Naive thymus-derived CD4-positive, alpha-beta T cell (primary cell): ENCODE measurements at places on chromosomes 5 and 9. TPM values are rescaled to one million over a fixed set of nuclear protein-coding genes. Genes with fewer than 3 reads are reported as not detected.

QRFP gene
- polyA plus RNA-seq: not detected

SPTAN1 gene
- polyA plus RNA-seq: 46.6 TPM

SLC6A18 gene
- not detected for polyA plus RNA-seq

NTNG2 gene
- polyA plus RNA-seq: 1.6 TPM

FOXD4L3 gene
- polyA plus RNA-seq: not detected

MARVELD2 gene
- 1.1 TPM for polyA plus RNA-seq

GPR150 gene
- 3.5 TPM for polyA plus RNA-seq

GIN1 gene
- polyA plus RNA-seq: 13.0 TPM

CNTLN gene
- not detected for polyA plus RNA-seq

- H3K36me3 ChIP-seq: no peaks in the 10 kb centered on the region
These were observed 85.4 kb downstream of the NTRK2 start for GRCh38 chr9:84754881-84755280.

DNA sequence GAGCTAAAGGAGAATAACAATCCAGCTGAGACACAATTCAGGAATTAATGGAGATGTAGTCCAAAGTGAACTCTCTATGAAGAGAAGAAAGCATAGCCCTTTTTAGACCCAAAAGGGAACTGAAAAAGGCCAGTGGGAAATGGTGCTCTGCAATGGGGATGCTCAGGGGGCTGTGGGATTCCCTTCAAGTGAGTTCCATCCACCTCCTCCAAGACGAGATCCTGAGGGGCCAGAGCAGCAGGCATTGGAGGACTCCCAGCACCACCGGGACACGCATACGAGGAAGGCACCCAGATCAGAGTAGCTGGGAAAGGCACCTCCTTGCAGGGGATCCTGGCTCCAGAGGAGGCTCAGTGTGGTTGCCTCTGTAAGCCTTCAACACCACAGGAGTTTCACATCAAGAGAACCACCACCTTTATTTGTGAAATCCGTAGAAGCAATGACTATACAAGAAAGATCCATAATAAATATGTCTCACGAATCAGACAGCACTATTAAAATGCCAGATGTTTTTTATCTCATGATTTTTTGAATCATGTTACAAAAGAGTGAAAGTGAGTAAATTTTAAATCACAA is 288.2 kb downstream of the MED10 start:
- H3K27ac ChIP-seq: no peak overlapping the region
- no peaks in the 10 kb centered on the region for H3K36me3 ChIP-seq
- no peaks in the 10 kb centered on the region for H3K4me1 ChIP-seq
- no peak overlapping the region for H3K4me3 ChIP-seq

GRCh38 chr5:67316695-67317094 is 120.1 kb upstream of the CD180 start:
- no peaks in the 10 kb centered on the region for H3K27me3 ChIP-seq
- no peaks in the 10 kb centered on the region for H3K4me1 ChIP-seq
- DNase-seq: no peak
- H3K4me3 ChIP-seq: no peak overlapping the region
- H3K36me3 ChIP-seq: no peaks in the 10 kb centered on the region

DNA sequence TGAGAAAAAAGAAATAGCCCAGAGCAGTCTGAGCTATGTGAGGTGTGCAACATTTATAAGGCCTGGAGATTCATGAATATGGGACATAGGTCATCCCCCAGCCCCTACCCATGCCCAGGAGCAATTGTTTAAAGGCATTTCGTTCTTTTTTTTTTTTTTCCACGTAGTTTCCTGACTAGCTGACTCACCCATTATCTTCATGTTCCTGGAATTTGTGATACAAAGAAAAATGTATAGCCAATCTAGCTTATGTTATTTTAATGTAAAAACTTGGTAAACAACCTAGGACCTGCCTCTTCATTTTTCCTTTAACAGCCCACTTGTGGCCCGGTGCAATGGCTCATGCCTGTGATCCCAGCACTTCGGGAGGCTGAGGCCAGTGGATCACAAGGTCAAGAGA is 81.3 kb downstream of the OSTF1 start:
- DNase-seq: no peak
- no peak overlapping the region for H3K4me3 ChIP-seq
- H3K27me3 ChIP-seq: no peaks in the 10 kb centered on the region
- H3K4me1 ChIP-seq: no peaks in the 10 kb centered on the region

DNA sequence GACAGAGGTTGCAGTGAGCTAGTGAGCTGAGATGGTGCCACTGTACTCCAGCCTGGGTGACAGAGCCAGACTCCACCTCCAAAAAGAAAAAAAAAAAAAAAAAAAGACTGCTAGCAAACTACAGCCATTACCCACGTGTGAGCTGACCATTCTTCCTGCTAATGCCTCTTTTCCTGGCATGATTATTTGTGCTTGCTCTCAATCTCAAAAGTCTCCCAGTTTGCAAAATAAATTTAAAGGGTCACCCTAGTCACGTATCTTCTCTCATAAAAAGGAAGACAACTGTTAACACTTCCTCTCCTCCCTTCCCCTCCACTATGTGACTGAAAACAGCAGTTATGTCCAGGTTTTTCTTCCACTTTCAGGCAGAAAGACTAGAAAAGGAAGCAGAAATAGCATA is 37.2 kb downstream of the TRIM36 start:
- no peaks in the 10 kb centered on the region for H3K4me1 ChIP-seq
- no peak overlapping the region for H3K4me3 ChIP-seq
- H3K27ac ChIP-seq: no peak overlapping the region
- no peaks in the 10 kb centered on the region for H3K36me3 ChIP-seq

DNA sequence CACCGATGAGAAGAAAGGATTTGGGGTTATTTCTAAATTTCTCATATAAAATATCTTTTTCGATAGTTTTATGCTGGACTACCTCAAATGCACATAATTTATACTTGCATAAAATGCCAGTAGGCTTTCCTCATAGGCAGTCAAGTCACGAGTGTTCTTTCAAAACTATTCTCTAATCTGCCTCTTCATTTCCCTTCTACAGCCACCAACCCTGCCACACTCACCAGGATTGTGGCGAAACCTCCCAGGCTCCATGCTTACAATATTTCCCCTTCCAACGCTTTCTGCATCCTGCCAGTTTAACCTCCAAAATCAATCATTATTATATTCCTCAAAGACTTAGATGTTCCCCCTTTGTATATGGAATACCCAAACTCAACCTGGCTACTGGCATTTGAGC is 65.4 kb downstream of the FRMD3 start:
- H3K27ac ChIP-seq: no peak overlapping the region
- H3K36me3 ChIP-seq: no peaks in the 10 kb centered on the region
- H3K4me1 ChIP-seq: no peaks in the 10 kb centered on the region
- H3K4me3 ChIP-seq: no peak overlapping the region

- no peak overlapping the region for H3K27ac ChIP-seq
- H3K27me3 ChIP-seq: no peaks in the 10 kb centered on the region
- DNase-seq: no peak
- H3K4me3 ChIP-seq: no peak overlapping the region
- H3K36me3 ChIP-seq: peaks cover 7% of the 10 kb centered on the region
These were observed 3.2 kb downstream of the RBM18 start for GRCh38 chr9:122261469-122261881.

DNA sequence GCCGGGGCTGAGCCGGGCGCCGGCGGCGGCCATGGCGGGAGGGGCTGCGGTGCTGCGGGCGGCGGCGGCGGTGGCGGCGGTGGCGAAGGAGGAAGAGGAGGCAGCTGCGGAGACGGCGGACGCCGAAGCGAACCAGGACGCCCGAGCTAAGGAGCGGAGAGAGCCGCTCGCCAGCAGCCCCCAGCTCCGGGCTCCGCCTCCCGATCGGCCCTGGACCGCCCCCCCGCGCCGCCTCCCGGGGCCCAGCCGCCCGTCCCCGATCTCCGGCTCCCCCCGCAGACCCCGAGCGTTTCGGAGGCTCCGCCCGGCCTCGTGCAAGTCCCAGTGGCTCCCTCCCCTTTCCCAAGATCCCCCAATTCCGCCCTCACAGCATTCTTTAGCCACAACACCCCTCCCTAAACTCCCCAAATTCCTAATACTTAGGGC is at the start of gene ASTN2:
Gene ASTN2, minus strand, starts transcription at position 152 of the 426 bp plus-strand sequence. Its CDS starts 119 bp downstream, at position 33.
- no peak within 1 kb of the TSS for H3K4me3 ChIP-seq
- no peaks in the 10 kb centered on the region for H3K4me1 ChIP-seq
- DNase-seq: no peak
- H3K27me3 ChIP-seq: no peaks in the 10 kb centered on the region
- H3K27ac ChIP-seq: no peak within 1 kb of the TSS

GRCh38 chr9:86355814-86356213 is 1.6 kb upstream of the TUT7 start:
- no peak for DNase-seq
- H3K27me3 ChIP-seq: no peaks in the 10 kb centered on the region
- H3K36me3 ChIP-seq: no peaks in the 10 kb centered on the region
- no peak overlapping the region for H3K4me3 ChIP-seq

DNA sequence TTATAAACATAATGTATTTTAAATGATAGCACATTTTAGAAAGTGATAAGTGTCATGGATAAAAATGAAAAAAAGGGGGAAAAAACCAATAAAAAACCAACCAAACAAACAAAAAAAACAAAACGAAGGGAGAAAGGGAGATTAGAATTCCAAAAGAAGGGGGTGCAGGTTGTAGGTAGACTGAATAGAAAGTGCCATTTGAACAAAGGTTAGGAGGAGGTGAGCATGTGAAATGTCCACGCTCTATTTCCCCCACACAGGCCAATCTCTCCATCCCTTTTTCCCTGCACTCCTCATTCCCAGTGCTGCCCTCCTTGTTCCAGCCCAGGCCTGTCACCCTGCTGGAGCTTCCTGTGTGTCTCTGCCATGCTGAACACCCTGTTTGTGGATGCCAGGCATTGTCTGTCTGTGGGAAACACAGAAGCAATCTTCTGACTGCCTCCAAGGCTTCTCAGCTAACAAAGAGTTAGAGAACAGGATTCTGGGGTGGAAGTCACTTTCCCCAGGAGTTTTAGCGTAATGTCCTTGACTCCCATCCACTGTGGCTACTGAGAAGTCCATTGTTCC is 138.8 kb downstream of the ADAMTS16 start:
- no peaks in the 10 kb centered on the region for H3K4me1 ChIP-seq
- H3K36me3 ChIP-seq: no peaks in the 10 kb centered on the region
- no peak overlapping the region for H3K4me3 ChIP-seq
- DNase-seq: no peak
- H3K27me3 ChIP-seq: no peaks in the 10 kb centered on the region

DNA sequence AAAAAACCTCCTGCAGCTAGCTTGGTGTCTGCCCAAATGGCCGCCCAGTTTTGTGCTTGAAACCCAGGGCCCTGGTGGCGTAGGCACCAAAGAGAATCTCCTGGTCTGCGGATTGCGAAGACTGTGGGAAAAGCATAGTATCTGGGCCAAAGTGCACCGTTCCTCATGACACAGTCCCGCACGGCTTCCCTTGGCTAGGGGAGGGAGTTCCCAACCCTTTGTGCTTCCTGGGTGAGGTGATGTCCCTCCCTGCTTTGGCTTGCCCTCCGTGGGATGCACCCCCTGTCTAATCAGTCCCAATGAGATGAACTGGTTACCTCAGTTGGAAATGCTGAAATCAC is 83.0 kb upstream of the JAK2 start:
- H3K27ac ChIP-seq: no peak overlapping the region
- no peaks in the 10 kb centered on the region for H3K36me3 ChIP-seq
- H3K27me3 ChIP-seq: no peaks in the 10 kb centered on the region
- no peak for DNase-seq
- H3K4me1 ChIP-seq: peaks cover 5% of the 10 kb centered on the region

DNA sequence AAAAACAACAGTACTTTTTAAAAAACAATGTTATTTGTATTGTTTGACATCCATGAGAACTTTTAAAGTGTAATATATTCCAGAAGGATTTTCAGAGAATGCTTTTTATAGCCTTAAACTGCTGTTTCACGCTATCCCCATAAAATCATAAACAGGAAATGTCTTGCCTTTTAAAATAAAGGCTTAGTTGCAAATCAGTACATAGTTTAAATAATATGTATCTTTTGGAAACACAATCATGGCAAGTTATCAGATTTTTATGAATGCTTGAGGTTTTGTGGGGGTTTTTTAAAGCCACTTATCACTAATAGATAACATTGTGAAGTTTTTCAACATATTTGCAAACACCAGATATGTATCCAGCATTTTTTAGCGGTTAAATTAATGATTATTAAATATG is 37.2 kb upstream of the F2RL2 start:
- H3K27me3 ChIP-seq: no peaks in the 10 kb centered on the region

DNA sequence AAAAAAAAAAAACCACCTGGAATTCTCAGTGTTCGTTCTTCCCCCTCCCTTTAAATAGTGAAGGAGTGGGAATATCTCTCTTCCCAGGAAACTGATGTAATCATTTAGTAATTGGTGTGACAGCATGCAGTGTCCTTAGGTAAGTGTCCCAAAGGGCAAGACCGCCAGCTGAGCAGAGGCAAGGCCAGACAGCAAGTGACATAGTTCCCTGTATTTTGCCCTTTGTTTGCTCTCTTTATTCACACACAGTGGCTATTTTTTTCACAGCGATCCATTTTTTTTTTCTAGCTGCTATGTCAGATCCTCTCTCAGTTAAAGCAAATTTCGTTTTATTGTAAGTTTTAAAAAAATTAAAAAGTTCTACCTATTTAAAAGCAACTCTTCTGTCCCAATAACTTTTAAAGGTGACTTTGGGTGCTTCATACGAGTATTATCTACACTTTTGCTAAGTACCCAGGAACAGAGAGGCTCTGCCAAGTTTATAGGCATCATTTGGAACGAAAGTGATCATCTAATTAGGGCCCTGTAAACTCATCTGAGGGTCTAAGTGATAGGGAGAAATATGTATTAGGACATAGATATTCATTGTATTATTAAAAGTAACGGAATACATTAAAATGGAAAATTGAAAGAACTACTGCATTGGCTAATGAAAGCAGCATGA is 98.2 kb upstream of the ALDH1A1 start:
- no peak overlapping the region for H3K27ac ChIP-seq
- peaks cover 3% of the 10 kb centered on the region for H3K27me3 ChIP-seq

DNA sequence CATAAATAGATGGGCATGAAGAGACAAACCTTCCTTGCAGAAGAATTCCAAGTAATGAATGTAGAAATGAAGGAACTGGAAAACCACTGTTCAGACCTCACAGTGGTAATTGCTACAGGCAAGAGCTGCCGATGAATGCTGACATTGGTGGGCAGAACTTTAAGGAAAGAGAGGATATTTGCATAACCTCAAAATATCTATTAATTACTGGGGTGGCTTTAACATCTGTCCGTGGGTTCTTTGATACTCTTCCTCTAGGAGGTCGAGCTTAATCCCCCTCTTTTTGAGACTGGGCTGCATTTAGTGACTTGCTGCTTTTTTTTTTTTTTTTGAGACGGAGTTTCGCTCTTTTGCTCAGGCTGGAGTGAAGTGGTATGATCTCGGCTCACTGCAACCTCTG is 34.7 kb downstream of the LAMC3 start:
- no peaks in the 10 kb centered on the region for H3K27me3 ChIP-seq
- H3K4me3 ChIP-seq: no peak overlapping the region
- no peaks in the 10 kb centered on the region for H3K36me3 ChIP-seq
- H3K4me1 ChIP-seq: no peaks in the 10 kb centered on the region
- DNase-seq: no peak

DNA sequence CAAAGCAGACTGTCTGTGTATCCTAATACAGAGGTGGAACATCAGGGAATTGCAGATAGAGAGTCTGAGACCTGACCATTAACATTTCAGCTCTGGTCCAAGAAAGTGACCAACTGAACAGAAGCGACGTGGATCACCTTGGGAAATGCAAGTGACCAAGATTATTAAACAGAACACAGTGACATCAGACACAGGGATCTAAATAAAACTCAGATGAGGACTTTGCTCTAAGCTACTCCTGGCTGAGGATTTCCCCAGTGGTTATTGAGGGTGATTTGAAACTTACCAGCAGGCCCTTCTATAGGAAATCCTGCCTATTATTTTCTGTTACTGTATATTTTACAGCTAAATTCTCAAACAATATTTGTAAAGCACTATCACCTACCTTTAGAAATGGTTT is 436.0 kb downstream of the TMEM38B start:
- H3K36me3 ChIP-seq: no peaks in the 10 kb centered on the region
- no peaks in the 10 kb centered on the region for H3K27me3 ChIP-seq
- H3K4me3 ChIP-seq: no peak overlapping the region
